Fibroblast of skin of left biceps (primary cell): ENCODE measurements at places on chromosomes 6 and 20.
A peak's percentile ranks its signal among the peaks of the same experiment; 100 is the strongest.

DNA sequence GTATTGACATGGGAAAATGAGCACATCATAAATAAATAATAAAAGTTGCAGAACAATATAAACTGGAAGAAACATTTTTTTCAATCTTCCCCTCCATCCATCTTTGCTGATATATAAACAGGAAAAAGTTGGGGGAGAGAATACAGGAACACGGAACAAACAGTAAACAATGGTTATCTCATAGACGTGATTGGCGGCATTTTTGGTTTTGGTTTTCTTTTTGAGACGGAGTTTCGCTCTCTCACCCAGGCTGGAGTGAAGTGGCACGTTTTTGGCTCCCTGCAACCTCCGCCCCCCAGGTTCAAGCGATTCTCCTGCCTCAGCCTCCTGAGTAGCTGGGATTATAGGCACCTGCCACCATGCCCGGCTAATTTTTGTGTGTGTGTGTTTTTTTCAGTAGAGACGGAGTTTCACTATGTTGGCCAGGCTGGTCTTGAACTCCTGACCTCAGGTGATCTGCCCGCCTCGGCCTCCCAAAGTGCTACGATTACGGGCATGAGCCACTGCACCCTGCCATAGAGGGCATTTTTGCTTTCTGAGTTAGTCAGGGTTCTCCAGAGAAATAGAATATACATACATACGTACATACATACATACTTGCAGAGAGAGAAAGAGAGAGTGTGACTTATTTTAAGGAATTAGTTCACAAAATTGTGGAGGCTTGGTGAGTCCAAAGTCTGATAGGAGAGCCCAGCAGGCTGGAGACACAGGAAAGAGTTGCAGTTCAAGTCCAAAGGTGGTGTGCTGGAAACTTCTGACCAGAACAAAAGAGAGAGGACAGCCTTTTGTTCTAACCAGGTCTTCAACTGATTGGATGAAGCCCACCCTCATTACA, 22.6 kb downstream of the GNL1 start:
- no peak for DNase-seq

DNA sequence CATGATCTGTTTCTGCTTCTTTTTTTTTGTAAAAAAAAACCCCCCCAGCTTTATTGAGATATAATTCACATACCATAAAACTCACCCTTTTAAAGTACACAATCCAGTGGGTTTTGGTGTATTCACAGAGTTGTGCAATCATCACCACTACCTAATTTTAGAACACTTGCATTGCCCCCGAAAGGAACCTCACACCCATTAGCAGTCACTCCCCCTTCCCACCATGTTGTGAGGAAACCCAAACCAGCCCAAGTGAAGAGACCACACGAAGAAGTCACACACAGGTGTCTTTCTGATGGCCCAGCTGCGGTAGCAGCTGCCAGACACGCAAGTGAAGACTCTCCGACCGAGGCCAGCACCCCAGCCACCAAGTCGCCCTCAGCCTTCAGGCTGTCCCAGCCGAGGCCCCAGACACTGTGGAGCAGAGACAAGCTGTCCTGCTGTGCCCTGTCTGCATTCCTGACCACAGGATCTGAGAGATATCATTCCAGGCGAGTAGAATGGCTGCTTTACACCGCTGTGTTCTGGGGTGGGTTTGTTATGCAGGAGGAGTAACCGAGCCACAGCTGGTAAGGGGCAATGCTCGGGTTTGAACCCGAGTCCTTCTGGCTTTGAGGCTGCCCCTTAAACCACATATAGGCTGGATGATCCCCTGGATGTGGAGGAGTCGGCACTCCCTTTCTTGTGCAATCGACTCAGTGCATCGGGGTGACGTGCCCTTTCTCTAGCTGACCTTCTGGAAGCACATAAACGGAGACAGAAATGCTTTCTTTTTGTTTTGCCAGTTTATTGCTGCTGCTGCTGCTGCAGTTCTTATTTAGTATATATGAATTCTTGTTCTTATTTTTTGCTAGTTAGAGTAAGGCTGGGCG, 59.1 kb upstream of the PTPN1 start:
- peak; percentile 35 for DNase-seq

- no peak for DNase-seq
Observed at GRCh38 chr6:13534536-13534935, 39.9 kb upstream of the SIRT5 start.

GRCh38 chr6:54431466-54431865, 123.2 kb downstream of the TINAG start:
- DNase-seq: peak; percentile 37

GRCh38 chr6:55212156-55212555, 37.8 kb downstream of the HCRTR2 start:
- DNase-seq: peak; percentile 49

DNA sequence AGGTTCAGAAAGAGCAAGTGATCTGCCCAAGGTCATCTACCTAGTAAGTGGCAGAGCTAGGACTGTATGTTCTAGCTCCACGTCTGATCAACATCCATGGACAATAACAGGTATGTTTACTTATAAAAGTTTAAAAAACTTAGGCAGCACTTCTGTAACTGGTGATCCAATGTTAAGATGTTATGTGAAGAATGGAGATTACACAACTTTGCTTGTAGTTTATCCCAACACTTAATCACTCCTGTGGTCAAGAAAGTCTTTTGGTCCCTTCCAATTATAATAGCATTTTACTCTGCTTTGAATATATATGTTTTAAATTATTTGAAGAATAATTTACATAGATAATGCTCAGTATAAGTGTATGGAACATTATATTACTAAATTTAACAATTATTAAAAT, 4.8 kb downstream of the FBXO30 start:
- no peak for DNase-seq
